Left lung (tissue), 14 donors: ENCODE measurements at places on chromosomes 2 and 18. TPM values are rescaled to one million over a fixed set of nuclear protein-coding genes. Genes with fewer than 3 reads are reported as not detected.

- DNase-seq: no peak
Measured at GRCh38 chr18:70295192-70296188, 6.6 kb downstream of the SOCS6 start.

DNA sequence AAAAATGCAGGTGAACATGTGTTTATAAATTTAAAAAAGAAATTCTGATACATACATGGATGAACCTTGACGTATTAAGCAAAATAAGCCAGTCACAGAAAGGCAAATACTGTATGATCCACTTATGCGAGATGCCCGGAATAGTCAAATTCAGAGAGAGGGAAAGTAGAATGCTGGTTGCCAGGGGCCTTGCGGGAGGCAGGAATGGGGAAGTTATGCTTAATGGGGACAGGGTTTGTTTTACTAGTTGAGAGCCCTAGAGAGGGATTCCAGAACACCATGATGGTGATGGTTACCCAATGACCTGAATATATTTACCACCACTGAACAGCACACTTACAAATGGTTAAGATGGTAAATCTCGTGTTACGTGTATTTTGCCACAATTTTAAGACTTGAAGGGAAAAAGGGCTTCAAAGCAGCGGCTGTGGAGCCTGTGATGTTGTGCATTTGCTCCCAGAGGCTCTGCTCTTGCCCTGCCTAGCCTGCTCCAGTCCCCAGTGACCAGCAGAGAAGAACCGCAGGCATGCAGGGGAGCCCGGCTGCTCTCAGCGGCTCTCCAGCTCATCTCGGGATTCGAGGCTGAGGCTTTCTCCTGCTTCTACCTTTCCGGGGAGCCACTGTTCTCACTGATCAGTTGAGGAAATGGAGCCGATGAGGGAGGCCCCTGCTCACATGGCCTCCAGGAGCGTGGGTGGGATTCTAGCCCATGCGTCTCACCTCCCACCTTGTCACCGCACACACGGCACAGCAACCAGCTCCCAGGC, 51.7 kb upstream of the TFCP2L1 start:
- DNase-seq: no peak

GRCh38 chr2:127153691-127154158, 46.8 kb upstream of the BIN1 start:
- no peak for DNase-seq

DNA sequence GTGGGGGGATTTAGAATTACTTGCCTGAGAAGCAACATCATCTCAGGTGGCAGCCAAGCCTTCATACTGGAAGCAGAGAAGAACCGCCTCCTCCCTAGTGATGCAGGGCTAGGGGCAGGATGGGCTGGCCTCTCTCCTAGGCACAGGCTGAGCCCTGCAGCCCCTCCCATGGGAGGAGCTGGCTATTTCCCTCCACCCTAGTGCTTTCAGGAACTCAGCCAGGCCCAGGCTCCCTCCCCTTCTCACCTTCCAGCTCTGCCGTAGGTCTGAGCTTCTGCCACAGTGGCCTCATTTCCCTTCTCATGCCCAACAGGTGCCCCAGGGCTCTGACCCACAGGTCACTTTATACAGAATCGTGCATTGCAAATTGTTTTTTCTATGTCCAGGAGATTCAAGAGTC, 31.0 kb downstream of the CENPA start:
- no peak for DNase-seq

GRCh38 chr18:6718267-6718666, 11.2 kb upstream of the ARHGAP28 start:
- DNase-seq: no peak

- no peak for DNase-seq
Measured at GRCh38 chr2:55932843-55933242, 9.3 kb upstream of the EFEMP1 start.

- DNase-seq: no peak
Measured at GRCh38 chr2:207216457-207216856, 50.7 kb upstream of the KLF7 start.

DNA sequence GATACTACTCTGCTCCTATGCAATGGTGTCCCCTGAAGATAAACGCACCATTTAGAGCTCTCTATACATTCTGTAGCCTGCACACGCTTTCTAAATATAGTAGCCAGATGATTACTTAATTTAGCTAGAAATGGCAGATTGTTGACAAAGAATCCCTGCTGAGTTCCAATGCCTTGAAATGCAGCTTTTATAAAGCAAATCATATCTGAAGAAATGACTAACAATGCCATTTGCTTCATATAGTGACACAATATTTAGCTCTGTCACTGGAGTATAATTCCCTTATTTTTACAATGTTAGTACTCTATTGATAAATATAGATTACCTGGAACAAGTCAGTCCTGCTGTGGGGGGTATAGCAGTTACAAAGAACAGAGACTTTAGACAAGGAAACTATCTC, 166.2 kb downstream of the CDCA7 start:
- DNase-seq: no peak

- DNase-seq: no peak
Measured at GRCh38 chr2:150063432-150063889, 424.0 kb downstream of the RND3 start.

- no peak for DNase-seq
Measured at GRCh38 chr18:46414863-46415262, 242.2 kb downstream of the LOXHD1 start.

- DNase-seq: no peak
Measured at GRCh38 chr2:82428251-82428650, 2030.8 kb downstream of the SUCLG1 start.

DNA sequence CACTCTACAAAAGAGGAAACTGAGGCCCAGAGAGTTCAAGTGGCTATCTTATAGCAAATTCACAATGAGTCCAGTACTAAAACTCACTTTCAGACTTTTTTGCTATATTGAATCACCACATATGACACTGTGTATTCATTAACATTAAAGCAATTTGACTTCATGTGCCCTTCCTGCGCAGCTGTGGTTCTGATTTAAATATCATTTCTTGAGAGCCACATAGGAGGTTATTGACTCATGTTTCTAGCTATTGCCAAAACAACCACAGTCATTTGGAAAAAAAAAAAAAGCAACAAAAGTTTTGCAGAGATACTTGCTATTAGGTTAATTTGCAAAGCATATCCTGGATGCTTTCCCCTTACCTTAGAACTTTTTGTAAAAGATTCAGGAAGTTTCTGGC, 341.2 kb downstream of the PIK3C3 start:
- no peak for DNase-seq

DNA sequence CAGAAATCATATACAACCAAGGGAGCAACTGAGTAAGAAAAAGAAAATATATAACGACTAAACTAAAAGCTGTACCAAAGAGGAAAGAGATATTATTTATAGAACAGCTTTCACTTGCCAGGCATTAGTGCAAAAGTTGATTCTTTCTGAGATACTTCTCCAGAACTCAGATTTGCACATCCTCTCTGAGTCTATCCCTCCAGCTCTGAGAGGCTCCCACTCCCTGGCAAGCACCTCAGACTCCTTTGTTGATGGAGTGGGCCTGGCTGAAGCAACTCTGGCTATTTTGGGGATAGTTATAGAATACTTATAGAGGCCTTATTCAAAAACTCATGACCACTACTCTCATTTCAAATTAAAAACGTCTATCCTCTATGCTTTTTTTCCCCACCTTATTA, 501.6 kb upstream of the TNP1 start:
- DNase-seq: no peak

DNA sequence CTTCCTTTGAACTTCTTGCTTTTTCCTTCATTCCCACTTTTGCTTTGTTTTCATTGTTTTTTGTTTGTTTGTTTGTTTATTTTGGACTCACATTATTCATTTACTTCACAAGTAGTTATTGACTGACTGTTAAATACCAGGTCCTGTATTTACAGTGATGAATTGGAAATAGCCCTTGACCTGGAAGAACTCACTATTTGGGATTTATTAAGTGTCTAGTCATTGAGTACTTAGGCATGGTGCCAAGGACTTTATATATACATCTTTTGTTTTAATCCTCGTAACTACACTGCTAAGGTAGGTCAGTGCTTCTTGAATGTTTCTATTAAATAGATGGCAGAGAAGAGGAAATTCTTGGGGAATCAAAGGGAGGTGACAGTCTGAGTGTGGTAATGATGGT, 11.1 kb downstream of the SPOPL start:
- no peak for DNase-seq

DNA sequence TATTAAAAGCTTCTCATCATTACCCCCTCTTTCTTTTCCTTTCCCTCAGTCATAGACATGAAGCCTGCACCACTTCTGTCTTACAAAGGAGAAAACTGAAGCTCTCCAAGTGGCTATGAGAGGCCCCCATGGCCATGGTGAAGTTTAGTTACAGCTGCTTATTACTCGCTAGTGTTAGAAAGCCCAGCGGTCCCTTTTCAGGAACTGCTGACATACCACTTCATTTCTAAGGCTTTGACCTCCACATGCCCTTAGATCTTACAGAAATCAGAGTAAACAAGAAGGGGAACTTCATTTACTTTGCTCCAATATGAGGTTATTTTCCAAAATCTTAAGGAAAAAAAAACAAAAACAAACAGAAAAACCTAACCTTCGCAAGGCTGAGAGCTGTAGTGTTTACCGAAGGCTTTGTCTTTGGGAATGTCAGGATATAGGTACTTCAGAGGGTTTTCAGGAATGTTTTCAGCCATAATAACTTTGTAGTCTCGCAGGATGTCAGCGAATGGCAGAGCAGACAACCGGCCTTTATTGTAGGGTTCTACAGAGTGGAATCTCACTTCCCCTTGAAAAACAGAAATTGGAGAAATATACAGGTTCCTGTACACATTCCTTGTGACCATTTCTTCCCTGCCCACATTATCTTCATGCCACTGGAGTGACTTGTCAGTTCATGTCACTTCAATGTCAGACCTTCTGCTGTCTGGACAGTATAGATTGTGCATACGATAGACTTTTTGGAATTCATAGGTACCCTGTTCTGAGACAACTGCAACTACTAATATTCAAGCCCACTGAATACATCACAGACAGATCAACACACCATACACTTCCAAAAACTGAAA, 18.8 kb upstream of the STAT1 start:
- no peak for DNase-seq

- no peak for DNase-seq
Measured at GRCh38 chr2:29238497-29238896, 123.3 kb downstream of the CLIP4 start.

- DNase-seq: peak; percentile 17
Measured at GRCh38 chr18:60090170-60090569, 190.4 kb downstream of the PMAIP1 start.

GRCh38 chr2:141348481-141348880, 782.3 kb downstream of the LRP1B start:
- DNase-seq: no peak

GRCh38 chr2:1572638-1573037, 159.4 kb downstream of the TPO start:
- no peak for DNase-seq

GRCh38 chr18:45163871-45164270, 451.4 kb upstream of the SLC14A2 start:
- no peak for DNase-seq

GRCh38 chr2:232113821-232114220, 152.3 kb downstream of the DIS3L2 start:
- DNase-seq: no peak

GRCh38 chr18:26414901-26415440, 133.4 kb downstream of the KCTD1 start:
- no peak for DNase-seq

- DNase-seq: no peak
Measured at GRCh38 chr18:28342231-28342630, 165.3 kb upstream of the CDH2 start.

DNA sequence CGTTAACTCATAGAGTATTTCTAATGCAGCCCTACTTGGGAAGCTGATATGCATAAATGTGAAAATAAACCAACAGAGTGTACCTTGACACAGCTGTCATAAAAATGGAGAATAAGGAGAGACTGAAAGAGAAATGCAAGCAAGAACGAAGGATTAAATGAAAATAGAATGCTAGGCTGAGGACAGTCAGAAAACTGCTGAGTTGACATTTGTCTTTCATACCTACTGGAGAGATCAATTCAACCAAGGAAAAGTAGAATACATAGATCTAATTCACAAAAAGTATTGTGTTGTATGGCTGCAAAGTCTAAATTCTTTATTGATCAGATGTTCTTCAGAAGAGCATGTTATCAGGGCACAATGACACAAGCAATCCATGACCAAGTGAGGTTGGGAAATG, 112.0 kb downstream of the EPHA4 start:
- DNase-seq: no peak

Gene SERPINB12
- polyA plus RNA-seq: not detected

Gene PCARE
- polyA plus RNA-seq: 0.03 TPM

Gene ANKRD30B
- not detected for polyA plus RNA-seq

Gene RBM45
- 29.4 TPM for polyA plus RNA-seq

Gene CXCR1
- not detected for polyA plus RNA-seq

Gene KCNK3
- 33.2 TPM for polyA plus RNA-seq

Gene SLC9A2
- polyA plus RNA-seq: 0.14 TPM

Gene CHST9
- polyA plus RNA-seq: 3.1 TPM

Gene HSPE1
- polyA plus RNA-seq: 161 TPM

Gene KYNU
- polyA plus RNA-seq: 0.72 TPM

Gene SPHKAP
- 1.4 TPM for polyA plus RNA-seq

Gene KCTD18
- 18.9 TPM for polyA plus RNA-seq

Gene RNF125
- 8.4 TPM for polyA plus RNA-seq

Gene RND3
- 89.2 TPM for polyA plus RNA-seq

Gene TUBB8B
- polyA plus RNA-seq: 0.84 TPM

Gene MDH1B
- polyA plus RNA-seq: 4.3 TPM

Gene HOXD11
- 0.25 TPM for polyA plus RNA-seq

Gene GPR75
- 4.7 TPM for polyA plus RNA-seq

Gene IGFBP5
- 108 TPM for polyA plus RNA-seq

Gene LRRC30
- not detected for polyA plus RNA-seq
